ENCODE measurements at places on chromosomes 12 and 14.

- no peak for DNase-seq
Measured at GRCh38 chr14:94374749-94375260, 13.6 kb downstream of the SERPINA1 start.

DNA sequence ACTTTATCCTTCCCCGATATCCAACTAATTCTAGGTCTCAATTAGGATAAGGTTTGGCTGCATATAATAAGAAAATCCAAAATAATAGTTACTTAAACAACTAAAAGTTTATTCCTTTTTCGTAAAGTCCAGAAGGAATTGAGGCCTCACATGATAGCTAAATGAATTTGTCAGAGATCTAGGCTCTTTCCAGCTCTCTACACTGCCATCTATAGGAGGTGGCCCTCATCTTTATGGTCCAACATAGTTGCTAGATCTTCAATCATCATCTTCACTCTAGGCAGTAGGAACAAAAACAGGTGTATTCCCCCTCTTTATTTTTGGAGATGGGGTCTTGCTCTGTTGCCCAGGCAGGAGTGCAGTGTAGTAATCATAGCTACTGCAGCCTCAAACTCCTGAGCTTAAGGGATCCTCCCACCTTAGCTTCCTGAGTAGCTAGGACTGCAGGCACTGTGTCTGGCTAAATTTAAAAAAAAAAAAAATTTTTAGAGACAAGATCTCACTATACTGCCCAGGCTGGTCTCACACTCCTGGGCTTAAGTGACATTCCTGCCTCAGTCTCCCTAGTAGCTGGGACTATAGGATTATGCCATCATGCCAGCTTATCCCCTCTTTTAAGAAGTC is 46.5 kb upstream of the SAV1 start:
- no peak for DNase-seq

DNA sequence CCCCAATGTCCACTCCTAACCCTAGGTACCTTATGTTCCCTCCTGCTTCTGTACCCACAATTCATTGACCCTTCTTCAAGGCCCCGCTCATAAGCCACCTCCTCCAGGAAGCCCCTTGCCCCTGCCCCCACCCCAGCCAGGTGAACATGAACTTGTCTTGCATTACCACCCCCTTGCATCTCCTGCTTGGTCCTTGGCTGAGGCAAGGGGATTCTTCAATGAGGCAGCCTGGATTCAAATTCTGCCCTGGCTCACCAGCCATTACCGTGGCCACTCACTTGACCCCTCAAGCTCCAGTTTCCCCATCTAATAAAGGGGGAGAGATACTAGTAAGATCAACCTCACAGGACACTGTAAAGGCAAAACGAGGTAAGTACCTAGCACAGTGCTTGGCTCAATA is 193.1 kb downstream of the DICER1 start:
- no peak for DNase-seq

DNA sequence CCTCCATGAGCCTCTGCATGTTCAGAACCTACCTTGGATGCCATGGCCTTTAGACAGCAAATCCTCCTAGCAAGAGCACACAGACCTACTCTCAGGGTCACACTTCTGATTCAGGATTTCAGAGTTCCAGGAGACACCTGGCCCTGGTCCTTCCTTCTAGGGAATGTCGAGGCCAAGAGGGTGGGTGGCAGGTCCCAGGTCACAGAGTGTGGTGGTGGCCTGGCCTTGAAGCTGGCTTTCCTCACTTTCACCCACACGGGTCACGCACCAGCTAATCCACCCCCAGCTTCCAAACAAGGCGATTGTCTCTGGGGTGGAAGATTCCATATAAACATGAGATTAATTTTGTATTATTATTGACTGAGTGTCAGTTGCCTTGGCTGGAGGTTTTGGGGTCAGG is 328.3 kb upstream of the RTL1 start:
- DNase-seq: no peak

DNA sequence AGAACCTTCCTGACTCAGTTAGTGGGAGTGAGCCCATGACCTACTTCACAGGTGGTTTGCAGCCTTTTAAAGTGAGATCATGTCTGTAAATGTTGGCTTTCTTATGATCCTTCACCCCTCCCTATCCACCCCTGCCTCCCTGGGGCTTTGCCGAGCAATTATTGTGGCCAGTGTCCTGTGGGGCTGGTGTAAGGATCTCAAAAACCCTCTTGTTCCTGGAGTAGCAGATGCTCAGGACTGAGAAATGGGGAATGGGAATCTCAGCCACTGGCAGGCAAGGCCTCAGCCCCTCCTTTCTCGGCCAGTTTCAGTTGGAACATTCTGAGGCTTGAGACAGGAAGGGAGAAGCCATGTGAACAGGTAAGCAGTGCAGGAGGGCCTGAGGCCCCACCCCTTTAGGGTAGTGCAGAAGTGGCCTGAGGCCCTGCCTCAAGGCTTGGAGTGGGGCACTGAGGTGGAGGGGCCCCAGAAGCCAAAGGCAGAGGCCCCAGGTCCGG is 53.8 kb downstream of the PLEKHG3 start:
- no peak for DNase-seq

GRCh38 chr12:44972746-44973421 is 78.0 kb downstream of the DBX2 start:
- no peak for DNase-seq

DNA sequence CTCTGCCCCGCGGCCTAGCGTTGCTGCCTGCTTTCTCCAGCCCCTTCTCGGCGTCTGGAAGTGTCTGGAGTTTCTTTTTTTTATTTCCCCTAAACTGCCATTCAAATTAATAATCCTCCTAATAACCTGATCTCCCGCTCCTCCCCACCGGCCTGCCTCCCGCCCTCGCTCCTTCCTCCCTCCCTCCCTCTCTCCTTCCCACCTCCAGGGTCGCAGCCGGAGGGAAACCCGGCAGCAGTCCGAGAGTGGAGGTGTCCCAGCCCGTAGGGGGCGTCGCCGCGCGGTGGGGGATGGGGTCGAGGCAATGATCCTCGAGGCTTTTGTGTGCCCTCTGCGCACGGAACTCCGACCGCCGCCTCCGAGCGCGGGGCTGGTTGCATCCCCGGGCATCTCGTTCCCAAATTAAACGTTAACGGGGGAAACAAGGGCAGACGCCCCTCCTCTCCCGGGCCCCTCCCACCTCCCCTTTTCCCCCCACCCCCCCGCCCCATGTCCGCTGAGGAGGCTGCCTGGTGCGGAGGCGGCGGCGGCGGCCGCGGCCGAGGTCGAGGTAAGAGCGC is 1.0 kb upstream of the SOCS2 start:
- no peak for DNase-seq

GRCh38 chr14:99346470-99347080 is 74.6 kb upstream of the BCL11B start:
- no peak for DNase-seq

GRCh38 chr14:80946187-80946586 is 4.6 kb upstream of the CEP128 start:
- no peak for DNase-seq

DNA sequence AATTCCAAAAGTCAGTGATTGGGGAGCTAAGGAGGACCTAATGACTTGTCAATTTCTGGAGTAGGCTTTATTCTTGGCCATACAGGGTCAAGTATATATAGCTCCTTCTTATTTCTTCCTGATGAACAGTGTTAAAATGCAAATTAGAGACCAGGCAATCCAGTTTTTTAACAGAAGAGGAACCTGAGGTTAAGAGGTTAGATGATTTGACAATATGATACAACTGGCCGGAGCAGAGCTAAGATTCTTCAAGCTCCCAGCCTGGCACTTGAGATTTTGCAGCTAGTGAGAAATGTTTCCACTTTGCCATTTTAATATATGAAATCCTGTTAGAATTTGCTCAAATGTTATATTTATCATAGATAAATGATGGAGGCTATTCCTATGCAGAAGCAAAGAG is 204.0 kb downstream of the SSPN start:
- DNase-seq: no peak

DNA sequence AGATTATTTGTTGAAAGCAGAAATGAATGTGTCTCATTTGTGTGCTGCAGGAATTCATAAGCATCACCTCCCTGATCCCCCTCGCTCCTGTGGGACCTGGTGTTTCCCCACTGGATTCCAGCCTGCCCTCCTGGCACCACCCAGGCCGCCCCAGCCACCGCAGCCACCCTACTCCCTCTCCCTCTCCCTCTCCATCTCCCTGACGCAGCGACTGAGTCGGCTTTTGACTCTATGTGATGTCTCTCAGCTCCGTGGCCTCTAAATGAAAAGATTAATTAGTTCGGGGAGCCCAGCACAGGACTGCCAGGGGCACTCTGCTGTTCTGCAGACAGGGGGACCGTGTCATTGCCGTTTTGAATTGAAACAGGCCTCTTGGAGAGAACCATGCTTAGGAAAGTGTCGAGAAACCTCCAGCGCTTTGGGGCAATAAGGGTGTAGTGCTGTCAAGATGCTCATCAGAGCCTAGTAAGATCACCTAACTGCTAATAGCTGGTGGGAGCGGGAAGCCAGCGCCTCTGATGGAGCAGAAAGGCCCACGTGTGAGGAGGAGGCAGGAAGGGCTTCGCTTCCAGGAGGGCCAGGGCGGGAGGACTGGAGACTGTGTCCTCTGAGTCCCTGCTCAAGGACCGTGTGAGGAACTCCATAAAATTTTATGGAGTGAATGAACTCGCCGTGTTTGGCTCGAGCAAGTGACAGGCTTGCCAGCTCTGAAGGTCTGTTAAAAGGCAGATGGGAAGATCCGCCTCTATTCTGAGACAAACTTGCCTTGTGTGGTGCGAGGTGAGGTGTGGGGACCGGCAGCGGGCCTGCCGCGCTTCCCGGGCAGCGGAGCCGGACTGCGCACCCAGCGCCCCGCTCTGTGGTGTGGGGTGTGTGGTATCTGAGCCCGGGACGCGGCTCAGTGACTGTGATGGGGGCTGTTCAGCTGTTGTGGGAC is 157.4 kb upstream of the C14orf180 start:
- DNase-seq: no peak

GRCh38 chr14:85293612-85294234 is 236.2 kb upstream of the FLRT2 start:
- no peak for DNase-seq

DNA sequence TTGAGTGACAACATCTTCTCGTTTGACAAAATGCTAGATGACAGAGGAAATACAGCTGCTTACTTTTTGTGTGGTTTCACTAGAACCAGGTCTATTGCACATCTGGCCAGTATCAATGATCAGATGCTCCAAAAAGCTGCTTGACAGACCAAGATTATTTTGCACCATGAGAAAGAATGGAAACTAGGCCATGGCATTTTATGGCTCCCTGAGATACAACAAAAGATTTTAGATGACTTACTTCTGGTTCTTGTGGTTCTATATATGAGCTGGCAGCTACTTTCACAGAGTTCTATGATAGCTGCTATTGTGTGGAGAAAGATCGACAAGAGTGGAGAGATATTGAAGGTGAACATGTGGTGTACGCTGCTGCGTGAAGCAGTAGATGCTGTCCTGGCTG is 25.9 kb upstream of the PPFIBP1 start:
- DNase-seq: no peak

DNA sequence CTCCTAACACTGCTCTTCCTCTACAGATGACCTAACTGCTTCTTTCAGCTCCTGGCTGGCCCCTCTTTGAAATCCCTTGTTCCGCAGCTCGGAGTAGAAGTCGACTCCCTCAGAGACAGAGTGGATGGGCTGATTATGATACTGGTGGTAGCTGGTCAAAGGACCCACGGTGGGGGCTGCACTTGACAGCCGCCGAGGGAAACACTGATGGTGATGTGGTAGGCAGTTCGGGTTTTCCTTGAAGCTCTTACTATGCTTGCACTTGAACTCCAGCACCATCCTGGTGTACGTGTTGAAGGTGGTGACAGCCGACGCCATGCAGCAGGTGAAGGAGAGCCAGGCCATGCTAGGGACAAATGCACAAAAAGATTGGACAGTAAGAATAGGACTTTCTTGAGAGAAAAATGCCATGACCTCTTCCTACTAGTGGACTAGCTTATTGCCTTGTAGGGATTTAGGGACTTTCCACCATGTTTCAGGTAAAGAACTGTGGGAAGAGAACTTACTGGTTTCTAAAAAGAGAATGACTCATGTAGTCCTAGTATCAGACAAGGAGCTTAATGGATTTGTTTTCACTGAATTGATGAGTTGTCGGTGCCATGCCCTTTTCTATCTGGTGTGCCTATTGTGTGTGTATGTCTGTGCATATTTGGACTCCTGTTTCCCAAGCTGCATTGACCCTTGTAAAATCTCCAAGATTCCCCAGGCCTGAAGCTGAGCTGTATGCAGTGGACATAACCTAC is 18.4 kb downstream of the GSG1 start:
- no peak for DNase-seq

GRCh38 chr12:13834241-13834640 is 147.2 kb downstream of the GRIN2B start:
- no peak for DNase-seq

- no peak for DNase-seq
Measured at GRCh38 chr12:47155457-47156166, 75.9 kb upstream of the AMIGO2 start.

DNA sequence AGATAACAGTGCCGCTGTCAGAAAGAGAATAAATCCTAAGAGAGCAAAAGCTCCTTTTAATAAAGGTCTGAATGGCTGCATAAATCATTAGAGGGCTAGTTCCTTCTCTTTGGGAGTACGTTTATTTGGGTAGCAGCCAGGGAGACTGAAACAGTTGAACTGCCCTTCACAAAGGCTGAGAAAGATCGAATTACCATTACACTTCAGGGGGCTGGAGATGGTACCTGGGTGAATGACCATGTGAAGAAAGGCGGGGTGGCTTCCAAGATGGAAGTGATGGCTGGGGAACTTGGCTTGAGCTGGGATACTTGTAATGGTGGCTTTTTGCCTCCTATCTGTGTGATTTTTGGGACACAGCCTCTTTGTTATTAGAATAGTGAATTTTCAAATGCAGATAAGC is 1.7 kb upstream of the FGD4 start:
- DNase-seq: no peak

- no peak for DNase-seq
Measured at GRCh38 chr12:50636505-50636904, 127.4 kb upstream of the ATF1 start.

DNA sequence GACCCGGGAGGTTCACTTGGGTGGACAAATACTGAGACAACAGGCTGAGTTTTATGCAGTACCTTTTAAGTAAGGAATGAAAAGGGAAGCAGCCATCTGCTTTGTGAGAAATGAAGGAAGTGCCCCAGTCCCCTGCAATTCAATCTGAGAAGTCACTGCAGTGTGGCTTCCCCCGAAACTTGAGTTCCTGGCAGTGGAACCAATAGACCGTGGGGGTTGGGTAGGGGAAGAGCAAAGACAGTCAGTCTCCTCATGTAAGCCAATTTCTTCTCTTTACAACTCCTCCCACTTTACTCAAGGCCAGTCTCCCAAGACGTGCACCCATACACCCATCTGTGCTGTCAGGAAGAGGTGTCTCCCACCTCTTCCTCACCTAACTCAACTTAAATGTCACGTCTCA is 206.5 kb downstream of the BCAT1 start:
- DNase-seq: no peak

DNA sequence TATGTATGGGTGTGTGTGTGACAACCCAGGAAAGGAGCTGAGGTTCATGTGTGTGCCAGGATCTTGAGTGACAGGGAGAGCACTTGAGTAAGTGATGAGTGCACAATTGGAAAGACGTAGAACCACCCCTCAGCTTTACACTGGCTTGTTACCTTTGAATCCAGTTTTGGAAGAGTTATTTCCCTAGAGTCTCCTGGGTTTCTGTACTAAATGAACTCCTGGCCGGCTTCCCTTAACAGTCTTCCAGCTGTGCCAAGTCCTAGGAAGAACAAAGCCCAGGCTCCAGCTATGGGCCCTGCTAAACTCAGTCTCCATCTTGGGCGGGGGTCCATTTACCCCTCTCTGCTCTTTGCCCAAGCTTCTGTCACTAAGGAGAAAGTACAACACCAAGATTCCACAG is 19.7 kb upstream of the NR1H4 start:
- no peak for DNase-seq

- no peak for DNase-seq
Measured at GRCh38 chr12:19915392-19916195, 452.7 kb upstream of the PDE3A start.
